ENCODE measurements at places on chromosomes 11 and 22.

DNA sequence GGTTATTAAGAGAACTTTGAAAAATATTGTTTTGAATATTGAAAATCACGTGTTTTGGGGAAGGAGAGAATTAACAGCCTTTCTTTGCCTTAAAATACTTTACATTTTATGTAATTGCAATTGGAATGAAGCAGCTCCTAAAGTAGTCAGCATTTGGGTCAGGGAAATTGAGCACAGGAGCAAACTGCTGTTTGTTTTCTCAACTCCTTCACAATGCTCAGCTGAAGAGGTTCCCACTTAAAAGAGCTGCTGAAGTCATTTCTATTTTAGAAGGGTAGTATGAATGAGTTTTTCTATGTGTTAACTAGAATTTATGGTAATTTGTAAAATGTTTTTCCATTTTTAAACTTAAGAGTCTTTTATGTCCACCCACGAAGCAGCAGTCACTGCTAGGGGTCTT is 8.1 kb upstream of the UCP2 start:
- no peak for DNase-seq

- no peak for DNase-seq
These were observed 55.6 kb downstream of the BCL2L13 start for GRCh38 chr22:17694193-17694592.

GRCh38 chr11:62676698-62677097 is 2.2 kb downstream of the UBXN1 start:
- no peak for DNase-seq

GRCh38 chr22:39715778-39716495 is 145.4 kb downstream of the CACNA1I start:
- no peak for DNase-seq

DNA sequence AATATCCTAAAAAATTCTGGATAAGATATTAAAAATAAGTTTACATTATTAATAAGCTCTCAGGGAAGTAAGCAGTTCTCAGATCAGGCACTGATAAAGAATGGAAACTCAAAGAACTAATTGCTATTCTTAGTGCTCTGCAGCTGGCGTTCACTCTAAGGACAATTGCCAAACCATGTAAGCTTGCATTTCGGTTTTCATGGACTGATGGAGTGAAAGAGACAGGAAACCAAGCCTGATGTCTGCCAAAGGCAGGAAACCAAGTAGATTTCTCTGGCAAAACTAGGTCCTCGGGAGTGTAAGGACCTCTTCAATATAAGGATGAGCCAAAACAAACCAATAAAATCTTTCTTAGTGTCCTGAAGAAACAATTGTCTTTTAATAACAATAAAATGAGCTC is 355.2 kb downstream of the RAB38 start:
- no peak for DNase-seq

GRCh38 chr11:32331098-32331497 is 104.2 kb downstream of the WT1 start:
- DNase-seq: no peak

- DNase-seq: no peak
These were observed 45.6 kb downstream of the TRMU start for GRCh38 chr22:46381142-46381541.

DNA sequence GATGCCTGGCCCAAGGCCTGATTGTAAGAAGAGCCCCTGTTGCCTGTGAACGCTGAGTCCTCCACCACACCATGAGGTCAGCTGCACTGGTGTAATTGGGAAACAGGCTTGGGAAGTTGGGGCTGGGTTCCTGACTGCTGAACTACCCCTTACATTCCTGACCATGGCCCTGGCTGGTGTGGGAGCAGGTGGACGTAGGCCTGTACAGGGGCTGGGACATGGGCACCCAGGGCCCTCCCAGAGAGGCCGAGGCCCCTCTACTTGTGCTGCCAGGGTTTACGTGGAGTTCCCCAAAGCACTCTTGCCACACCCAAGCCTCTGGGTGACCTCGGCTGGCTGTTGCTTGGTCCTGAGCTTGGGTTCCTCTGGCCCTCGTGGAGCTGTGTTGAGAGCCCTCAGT is 5.4 kb downstream of the RELT start:
- no peak for DNase-seq

DNA sequence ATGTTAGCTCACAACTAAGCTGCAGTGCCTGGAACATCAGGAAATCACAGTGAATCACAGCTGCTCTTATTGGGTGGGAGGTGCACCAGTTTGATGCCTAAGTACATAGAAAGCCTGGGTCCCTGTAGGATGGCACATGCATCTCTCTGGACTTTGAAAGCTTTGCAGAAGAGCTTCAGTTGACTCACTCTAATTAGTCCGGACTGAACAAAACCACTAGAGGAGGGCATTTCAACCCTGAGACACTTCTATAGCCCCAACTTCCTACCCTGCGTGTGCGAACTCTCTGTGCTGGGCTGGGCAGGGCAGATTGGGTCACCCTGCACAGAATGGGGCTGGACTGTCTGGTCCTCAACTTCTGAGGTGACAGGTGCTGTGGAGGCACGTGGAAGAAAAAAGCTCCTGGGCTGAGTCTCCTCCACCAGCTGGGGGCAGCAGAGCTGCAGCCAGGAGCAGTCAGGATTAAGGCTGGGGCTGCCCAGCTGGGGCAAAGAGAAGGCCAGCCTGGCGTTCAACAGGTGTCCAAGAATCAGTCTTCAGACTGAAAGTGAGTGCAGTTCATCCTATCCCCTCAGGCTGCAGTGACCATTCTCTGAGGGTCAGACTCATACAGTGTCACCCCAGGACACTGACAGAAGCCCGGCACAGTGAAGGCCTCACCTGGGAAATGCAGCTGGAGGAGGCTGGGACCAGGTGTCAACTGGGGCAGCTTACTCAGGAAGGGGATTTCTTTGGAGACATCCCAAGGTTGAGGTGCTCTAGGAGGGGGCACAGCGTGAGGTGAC is 22.1 kb downstream of the GGTLC2 start:
- DNase-seq: peak; percentile 37

DNA sequence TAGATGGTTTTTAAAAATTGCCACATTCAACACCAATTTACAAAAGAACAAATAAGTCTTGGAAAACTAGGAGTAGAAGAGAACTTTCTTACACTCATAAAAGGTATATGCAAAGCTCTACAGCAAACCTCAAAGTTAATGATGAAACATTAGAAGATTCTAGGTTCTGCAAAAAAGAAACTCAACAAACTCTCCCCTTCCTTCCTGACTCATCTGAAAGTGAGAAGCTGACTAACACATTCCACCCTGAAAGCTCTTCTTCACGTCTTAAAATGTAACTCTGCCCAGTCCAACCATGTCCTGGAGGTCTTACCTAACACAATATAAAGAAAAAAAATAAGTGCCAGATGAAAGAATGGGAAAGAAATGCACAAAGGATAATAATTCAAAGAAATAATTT is 218.9 kb upstream of the ISX start:
- no peak for DNase-seq

DNA sequence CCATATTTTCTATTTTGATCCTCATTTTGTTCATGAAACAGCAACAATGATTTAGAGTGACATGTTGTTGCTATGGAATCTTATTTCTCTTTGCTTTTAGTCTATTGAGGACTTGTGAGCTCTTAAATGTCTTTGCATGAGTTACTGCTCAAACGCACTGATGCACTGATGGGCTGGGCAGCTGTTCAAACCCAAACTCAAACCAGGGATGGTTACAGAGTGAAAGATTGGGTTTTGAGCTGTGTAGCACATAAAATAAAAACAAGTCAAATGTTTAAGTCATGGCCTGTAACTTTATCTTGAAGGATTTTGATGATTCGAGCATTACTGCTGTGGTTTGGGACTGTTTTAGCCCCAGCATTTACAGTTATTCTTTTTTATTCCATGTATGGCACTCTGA is 20.1 kb upstream of the NCAM1 start:
- DNase-seq: no peak

GRCh38 chr11:70671083-70671482 is 272.8 kb downstream of the CTTN start:
- no peak for DNase-seq

GRCh38 chr22:50250555-50251476 is at the start of gene HDAC10:
HDAC10 (minus strand) TSS chr22:50251265; CDS start chr22:50251032, 233 bp downstream.
- peak; percentile 71 for DNase-seq

DNA sequence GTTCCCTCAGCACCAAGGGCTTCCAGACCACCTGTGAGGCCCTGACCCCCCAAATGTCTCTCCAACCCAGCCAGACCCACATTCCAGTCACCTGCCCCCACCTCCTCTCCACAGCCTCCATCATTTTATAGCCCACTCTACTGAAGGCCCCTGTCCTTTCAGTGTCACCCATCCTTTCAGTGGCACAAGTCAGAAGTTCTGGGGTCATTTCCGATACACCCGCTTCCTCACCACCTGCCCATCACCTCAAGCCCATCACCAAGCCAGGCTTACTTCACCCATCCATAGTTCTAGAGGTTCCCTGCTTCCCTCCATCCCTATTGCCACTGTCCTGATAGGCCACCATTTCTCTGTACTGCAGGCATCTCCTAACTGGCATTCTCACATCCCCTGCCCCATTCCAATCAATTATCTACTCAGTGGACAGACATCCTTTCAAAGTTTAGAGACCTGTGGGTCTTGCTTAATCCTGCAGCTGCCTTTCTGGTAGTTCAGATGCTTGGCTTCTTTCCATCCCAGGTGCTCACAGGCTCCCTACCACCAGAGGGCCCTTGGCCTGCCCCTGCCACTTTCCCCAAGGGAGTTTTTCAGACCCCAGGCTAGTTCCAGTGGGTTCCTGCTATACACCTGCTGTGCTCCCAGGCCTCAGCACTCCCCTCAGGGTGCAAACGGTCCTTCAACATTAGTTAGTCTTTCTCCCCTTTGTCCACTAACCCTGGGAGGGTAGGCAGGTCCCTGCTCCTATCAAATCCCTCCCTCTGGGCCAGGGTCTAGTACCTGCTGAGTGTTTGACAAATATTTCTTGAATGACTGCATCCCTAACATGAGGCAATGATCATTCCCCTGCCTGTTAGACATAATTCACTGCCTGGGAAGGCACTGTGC is 7.6 kb downstream of the KCNQ1OT1 start:
- DNase-seq: no peak

DNA sequence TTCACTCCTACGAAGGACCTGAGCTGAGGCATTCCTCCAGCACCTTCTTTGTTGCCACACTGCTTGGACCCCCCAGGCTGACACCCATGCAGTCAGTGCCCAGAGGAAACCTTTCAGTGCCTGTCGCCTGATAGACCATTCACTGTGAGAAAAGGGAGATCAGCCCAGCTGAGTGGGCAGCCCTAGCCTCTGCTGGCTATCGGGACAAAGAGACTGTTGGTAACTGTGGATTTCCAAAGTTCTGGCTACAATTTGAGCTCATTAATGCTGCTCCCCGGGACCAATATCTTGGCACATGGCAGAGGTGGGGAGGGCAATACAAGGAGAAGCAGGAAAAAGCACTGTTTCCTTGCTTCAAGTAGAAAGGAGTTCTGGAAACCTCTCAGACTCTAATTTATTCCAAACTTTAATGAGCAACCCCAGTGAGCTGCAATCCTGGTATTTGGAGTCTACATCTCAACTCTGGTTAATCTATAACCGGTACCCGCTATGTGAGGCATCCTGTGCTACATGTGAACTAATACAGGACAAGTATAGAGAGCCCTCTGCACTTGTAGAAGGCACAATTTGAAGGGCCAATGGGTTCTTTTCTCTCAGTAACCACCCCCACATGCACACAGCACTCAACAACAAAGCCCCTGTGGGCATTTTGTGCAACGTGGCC is 200.7 kb upstream of the NCAM1 start:
- no peak for DNase-seq

DNA sequence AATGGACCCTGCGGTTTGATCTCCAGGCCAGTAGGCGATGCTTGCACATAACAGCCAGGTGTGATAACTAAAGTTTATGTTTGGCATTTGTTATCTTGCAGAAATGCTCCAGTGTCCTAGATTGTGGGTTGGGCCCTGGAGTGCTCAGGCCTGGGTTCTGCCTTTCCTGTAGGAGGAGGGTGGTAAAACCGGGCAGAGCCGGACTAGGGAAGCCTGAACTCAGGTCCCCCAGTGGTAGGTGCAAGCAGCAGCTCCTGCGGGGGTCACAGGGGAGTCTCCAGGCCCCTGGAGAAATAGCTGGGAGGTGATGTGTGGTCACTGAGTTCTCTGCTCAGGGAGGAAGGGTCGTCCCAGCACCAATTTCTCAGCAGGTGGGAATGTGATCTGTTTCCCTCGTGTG is 538.3 kb upstream of the ANO3 start:
- DNase-seq: no peak

DNA sequence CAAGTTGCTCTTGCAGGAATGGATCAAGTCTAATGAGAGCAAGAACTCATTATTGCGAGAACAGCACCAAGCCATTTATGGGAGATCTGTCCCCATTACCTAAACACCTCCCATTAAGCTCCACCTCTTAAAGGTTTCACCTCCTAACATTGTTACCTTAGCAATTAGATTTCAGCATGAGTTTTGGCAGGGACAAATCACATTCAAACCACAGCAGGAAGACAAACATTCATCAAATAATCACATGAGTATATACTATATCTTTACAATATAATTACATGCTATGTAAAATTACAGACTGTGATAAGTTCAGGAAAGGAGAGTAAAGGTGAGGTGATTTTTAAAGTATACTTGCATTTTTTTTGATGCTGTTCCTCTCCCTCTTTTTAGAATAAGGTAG is 6.6 kb upstream of the TEAD1 start:
- DNase-seq: no peak

DNA sequence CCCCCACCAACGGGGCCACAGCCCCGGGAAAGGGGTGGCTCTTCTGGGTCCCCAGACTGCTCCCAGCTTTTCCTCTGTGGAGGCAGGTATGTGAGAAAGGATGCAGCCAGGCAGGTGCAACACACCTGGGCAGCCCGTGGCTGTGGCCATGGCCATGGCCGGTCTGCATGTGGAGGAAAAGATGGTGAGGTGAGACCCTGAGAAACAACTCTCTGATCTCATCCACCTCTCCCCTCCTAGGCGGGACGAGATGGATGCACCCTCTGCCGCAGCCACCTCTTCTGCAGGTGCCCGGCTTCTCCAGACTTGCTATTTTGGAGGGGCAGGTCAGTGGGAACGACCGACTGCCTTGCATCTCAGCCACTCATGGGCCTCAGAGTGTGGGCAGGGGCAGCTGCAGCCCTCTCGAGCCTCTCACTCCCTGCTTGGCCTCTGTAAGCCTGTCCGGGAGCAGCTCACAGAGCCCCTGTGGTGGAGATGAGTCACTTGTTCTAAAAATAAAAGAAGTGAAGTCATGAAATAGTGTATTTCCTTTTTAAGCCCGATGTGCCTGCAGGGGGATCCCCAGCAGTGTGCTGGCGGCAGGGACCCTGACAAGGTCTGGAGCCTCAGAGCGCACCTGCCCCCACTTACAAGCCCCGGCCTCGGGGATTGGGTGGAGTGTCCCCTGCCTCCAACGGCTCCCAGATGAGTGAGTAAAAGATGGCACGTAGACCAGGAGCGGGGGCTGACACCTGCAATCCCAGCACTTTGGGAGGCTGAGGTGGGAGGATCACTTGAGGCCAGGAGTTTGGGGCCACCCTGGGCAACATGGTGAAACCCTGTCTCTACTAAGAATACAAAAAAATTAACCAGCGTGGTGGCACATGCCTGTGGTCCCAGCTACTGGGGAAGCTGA is 10.7 kb downstream of the SMIM38 start:
- DNase-seq: no peak

Measured in naive B cell (primary cell).